ENCODE measurements at places on chromosomes 5 and 9. TPM values are rescaled to one million over a fixed set of nuclear protein-coding genes. Genes with fewer than 3 reads are reported as not detected.
A peak's percentile ranks its signal among the peaks of the same experiment; 100 is the strongest.

MYORG gene
- 1.7 TPM for total RNA-seq

DNA sequence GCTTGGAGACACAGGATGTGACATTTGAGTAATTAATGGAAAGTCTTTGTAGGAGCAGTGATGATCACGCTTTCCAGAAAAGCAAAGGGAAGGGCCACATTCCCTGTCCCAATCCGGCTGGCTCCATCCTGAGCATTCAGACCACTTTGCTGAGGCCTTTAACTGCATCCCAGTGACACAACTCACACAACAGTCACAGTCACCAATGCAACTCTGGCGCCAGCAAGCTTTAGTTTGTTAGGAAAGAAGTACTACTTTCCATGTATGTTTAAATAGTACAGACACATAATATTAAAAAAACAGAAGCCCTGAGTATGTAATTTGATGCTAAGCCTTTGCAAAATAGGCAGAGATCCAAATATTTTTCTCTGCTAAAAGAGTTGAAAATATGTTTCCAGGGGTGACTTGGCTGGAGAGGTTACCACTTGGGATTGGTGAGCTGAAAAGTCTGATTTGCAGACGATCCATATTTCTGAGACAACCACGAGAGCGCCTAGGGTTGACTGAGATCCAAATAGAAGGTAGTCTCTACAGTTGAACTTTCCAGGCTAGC lies 31.7 kb upstream of the GAS1 start:
- no peak for DNase-seq

DNA sequence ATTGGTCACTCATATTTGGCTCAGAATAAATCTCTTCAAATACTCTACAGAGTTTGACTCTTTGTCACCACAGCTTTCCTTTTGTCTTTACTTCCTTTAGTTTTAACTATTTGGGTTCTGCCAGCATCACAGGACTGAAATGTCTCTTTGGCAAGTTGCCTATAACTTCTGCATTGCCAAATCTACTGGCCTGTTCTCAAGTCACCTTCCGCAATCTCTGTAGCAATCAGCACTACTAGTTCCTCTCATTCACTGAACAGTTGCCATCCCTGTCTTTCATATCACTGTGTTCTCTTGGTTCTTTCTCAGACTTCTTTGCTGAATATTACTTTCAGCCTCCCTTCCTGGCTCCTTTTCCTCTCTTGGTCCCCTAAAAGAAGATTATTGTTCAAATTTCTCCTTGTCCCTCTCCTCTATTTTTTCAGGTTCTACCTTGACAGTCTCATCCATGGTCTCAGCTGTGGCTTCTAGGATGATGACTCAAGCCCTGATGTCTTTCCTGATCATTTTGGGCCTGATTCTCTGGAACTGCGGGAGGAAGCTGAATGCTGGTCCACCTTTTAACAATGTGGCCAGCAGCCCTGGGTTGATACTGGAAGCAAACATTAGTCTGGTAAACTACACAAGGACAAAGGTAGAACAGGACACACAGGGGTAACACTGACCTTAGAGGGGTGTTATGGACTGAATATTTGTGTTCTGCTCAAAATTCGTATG lies 44.0 kb upstream of the LIFR start:
- DNase-seq: no peak

- peak; percentile 7 for DNase-seq
Observed at GRCh38 chr5:61330341-61330844, 1.7 kb upstream of the ZSWIM6 start.

SLC34A3 gene
- 0.12 TPM for total RNA-seq

PCDHB13 gene
- not detected for total RNA-seq

DNA sequence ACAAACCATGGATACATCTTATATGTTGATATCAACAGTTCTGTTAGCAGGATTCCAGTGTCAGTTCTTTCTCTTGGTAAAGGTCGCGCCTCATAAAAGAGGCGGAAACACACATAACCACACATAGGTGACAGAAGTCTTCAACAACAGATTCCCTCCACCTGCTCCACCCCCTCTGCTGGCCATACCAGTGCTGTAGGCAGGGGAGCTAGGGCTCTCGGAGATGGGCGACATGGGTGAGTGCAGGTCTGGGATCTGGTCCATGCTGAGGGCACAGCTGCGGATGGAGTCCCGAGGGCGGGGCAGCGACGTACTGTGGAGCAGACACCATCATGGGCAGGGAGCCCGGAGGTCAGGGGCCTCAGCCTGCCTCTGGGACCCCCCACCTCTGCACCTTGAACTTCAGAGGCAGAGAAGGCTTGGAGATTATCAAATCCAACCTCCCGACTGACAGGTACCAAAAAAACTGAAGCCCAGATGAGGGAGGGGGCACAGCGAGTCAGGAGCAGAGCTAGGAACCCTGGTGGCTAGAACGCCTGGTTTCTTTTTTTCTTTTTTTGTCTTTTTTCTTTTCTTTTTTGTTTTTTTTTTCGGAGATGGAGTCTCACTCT lies 12.0 kb upstream of the TOR2A start:
- DNase-seq: no peak

DNA sequence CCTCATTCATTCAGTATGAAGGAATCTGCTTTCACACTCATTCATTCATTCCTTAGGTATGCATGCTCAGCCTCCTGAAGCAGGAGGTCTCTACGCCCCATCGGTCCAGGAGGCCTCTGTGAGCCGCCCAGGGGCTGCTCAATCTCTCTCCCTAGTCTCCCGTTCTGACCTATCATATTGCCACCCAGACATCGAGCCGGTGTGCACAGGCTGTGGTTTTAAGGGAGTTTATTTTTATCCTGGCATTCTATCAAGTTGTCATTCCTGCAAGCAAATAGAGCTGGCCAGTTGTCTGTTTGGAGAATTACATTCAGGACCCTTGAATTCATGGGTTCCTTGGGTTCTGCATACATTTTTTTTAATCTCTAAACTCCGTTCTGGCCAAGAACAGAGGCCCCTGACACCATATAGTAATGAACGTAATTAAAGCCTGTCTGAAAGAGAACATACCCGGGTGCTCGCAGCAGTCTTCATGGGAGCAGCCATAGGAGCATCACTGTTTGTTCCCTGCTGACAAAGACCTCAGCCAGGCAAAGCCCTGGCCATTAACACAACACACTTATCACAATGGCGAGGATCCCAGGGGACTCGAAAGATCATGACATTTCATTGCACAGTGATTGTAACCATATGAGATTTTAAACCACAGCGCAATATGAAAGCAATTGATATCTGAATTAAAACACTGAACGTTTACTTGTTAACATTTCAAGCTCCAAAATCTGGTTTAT lies 80.9 kb downstream of the ADAMTS16 start:
- DNase-seq: no peak

- no peak for DNase-seq
Observed at GRCh38 chr5:135167634-135168033, 133.6 kb upstream of the PITX1 start.

- no peak for DNase-seq
Observed at GRCh38 chr9:112890106-112891081, at the start of gene SLC46A2. Gene SLC46A2, minus strand, starts transcription at chr9:112890876. Its CDS starts 195 bp downstream, at chr9:112890681.

LCN1 gene
- total RNA-seq: not detected

TEK gene
- total RNA-seq: not detected

GRCh38 chr5:158621391-158621790 lies 478.3 kb downstream of the EBF1 start:
- no peak for DNase-seq

GRCh38 chr9:108599571-108599970 lies 256.2 kb downstream of the ACTL7B start:
- DNase-seq: no peak

GRCh38 chr5:39570403-39571027 lies 145.7 kb upstream of the DAB2 start:
- no peak for DNase-seq

- DNase-seq: no peak
Observed at GRCh38 chr9:72675586-72675985, 154.2 kb downstream of the TMC1 start.

DNA sequence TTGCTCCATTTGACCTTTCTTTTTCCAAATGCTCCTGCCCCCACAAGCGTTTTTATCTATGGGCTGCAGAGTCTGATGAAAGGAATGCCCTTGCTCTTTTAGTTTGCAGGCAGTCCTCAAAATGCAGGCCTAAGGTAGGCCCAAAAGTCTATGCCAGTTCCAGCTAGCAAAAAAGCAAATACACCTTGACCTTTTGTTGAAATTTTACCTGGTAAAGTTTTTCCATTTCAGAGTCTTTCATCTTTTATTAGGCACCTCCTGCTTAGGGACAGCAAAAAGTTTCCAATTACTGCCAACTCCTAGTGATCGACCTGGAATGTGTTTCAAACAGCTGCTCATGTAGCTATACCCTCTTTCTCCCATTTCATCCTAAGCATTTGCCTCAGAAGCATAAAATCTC lies 2.7 kb upstream of the LEAP2 start:
- no peak for DNase-seq

SLC36A2 gene
- total RNA-seq: not detected

- DNase-seq: no peak
Observed at GRCh38 chr5:34053133-34053532, 10.1 kb upstream of the C1QTNF3 start.

TMEM215 gene
- not detected for total RNA-seq

- no peak for DNase-seq
Observed at GRCh38 chr5:69209602-69210001, 20.2 kb downstream of the CENPH start.

GRCh38 chr5:78157001-78157400 lies 137.5 kb downstream of the AP3B1 start:
- DNase-seq: no peak

DNA sequence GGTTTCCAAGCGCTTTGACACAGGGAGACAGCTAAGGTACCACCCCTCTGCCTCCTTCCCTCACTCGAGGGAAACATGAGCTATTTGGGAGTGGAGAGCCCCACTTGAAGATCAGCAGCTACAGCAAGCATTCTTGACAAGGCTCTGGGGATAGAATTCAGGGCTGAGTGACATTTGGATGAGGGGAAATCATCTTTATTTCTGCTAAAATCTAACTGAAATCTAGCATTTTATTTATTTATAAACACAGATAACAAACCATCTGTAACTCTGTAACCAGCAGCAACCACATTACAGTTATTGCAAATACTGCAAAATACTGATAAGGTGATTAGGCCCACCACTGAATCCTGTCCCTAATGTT lies 22.4 kb downstream of the RNF130 start:
- no peak for DNase-seq

DNA sequence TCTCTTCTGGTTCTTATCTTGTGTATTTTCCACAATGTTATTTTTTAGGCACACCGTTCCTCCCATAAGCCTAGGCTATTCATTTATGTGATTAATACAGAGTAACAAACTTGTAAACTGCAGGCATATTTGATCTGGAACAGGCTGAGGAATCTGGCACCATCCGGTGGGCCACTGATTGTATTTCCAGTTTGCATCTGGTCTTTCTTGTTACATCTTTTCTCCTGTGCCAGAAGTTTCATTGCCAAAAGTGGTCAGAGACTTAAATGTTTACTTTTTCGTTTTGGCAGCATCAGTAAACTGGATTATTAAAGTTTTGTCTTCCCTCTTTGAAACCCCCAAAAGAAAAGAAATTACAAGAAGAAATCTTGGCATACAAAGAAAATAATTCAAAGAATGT lies 17.9 kb upstream of the ZCCHC7 start:
- no peak for DNase-seq

DNA sequence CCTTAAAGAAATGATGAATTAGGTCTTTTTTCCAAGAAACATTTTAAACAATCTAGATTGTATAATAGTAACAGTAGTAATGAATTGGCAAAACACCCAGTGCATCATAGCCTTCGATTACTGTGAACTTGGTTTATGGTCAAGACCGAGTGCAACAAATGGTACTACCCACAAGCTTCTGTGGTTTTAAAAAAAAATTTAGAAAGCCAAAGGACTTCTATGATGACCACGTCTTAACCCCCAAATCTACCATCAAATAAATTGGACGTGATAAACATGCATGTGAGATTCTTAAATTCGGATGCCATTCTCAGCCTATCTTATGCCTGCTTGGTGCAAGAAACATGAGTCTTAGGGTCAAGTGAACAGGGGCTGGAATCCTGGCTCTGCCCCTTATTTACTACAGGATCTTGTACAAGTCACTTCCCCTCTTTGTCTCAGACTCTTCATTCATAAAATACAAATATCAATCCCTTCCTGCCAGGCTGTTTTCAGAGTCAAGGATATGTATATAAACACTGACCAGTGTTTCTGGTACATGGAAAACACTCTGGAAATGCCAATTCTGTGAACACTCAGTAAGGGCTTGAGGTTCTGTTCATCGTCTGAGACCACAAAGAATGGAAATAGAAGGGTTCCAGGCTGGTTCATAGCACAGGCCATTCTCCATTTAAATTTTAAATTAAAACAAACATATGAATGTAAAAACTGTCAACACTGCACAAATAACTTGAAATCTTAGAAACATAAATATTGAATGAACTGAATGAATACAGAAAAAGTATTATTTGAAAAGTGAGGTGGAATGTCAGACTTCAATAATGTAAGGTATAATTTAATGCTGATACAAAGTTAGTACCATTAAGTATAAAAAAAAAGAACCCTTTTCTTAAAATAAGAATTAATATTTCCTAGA lies 107.8 kb downstream of the NR6A1 start:
- DNase-seq: no peak

GRCh38 chr5:78547183-78547582 lies 101.4 kb downstream of the LHFPL2 start:
- no peak for DNase-seq

DNM1 gene
- 2.4 TPM for total RNA-seq

IL5 gene
- 2.1 TPM for total RNA-seq

INSYN2B gene
- total RNA-seq: not detected

- no peak for DNase-seq
Observed at GRCh38 chr5:80941496-80941895, 18.7 kb upstream of the RASGRF2 start.

- no peak for DNase-seq
Observed at GRCh38 chr5:7394889-7395431, 978 bp upstream of the ADCY2 start.

DNA sequence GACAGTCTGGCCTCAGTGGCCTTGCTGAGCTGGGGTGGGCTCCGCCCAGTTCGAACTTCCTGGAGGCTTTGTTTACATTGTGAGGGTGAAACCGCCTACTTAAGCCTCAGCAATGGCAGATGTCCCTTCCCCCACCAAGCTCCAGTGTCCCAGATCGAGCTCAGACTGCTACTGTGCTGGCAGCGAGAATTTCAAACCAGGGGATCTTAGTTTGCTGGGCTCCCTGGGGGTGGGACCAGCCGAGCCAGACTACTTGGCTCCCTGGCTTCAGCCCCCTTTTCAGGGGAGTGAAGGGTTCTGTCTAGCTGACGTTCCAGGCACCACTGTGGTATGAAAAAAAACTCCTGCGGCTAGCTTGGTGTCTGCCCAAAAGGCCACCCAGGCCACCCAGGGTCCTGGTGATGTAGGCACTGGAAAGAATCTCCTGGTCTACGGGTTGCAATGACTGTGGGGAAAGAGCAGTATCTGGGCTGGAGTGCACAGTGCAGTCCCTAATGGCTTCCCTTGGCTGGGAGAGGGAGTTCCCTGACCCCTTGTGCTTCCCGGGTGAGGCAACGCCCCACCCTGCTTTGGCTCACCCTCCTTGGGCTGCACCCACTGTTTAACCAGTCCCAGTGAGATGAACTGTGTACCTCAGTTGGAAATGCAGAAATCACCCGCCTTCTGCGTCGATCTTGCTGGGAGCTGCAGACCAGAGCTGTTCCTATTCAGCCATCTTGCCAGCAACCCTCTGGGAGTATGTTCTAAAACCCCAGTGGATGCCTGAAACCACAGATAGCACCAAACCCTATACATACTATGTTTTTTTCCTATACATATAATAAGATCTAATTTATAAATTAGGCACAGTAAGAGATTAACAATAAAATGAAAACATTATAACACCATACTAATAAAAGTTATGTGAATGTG lies 95.5 kb downstream of the TMEM161B start:
- no peak for DNase-seq

PCDHA9 gene
- total RNA-seq: not detected

- no peak for DNase-seq
Observed at GRCh38 chr5:32563614-32564013, 21.7 kb upstream of the SUB1 start.
